HepG2 (cell line): ENCODE measurements at places on chromosomes 3 and 15. TPM values are rescaled to one million over a fixed set of nuclear protein-coding genes. Genes with fewer than 3 reads are reported as not detected.

- H3K27ac ChIP-seq = no peak overlapping the region
- H3K27me3 ChIP-seq = no peaks in the 10 kb centered on the region
- H3K36me3 ChIP-seq = no peaks in the 10 kb centered on the region
- H3K4me3 ChIP-seq = no peak overlapping the region
- H3K4me1 ChIP-seq = no peaks in the 10 kb centered on the region
- no peak for DNase-seq
These were observed 592.8 kb upstream of the GBE1 start for GRCh38 chr3:82354228-82354627.

DNA sequence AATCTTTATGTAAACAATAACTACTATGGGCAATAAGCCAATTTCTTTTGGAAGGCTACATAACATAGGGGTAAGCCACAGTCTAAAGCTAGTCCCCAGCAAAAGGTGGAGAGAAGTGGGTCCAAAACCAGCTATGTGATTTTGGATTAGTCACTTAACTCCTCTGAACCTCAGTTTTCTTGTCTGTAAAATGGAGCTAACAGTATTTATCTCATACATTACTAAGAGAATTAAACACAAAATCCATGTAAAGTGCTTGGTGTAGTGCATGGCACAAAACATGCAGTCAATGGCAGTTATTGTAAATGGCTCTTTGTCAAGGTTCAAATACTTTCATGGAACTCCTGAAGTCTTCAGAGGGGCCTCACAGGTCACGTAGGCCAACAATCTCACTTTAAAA lies 13.3 kb downstream of the RFT1 start:
- no peaks in the 10 kb centered on the region for H3K4me1 ChIP-seq
- peaks cover 46% of the 10 kb centered on the region for H3K36me3 ChIP-seq
- no peak for DNase-seq
- no peak overlapping the region for H3K4me3 ChIP-seq
- no peaks in the 10 kb centered on the region for H3K27me3 ChIP-seq

DNA sequence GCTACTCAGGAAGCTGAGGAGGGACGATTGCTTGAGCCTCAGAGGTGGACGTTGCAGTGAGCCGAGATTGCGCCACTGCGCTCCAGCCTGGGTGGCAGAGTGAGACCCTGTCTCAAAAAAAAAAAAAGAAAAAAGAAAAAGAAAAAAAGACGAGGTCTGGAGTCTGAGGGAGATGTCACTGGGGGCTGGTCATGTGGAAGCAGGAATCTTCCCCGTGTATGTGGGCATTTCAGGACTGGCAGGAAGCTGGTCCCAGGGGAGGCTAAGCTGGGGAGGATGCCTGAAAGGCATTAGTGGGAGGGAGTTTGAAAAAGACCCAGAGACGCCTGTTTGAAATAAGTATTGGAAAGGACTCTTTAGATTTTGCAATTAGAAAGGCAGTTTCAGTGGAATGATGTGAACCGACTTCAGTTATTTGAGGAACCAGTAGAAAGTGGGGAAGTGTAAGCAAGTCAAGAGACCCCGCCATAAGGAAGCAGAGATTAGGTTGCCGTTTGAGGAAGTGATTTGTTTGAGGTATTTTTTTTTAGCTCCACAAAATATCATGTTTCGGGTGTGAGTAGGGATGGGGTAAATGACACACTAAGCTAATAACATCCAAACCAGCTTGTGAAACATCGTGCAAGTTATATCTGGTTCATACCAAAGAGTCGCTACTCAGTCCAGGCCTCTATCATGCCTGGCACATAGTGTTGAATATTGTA lies 55.5 kb downstream of the ST6GAL1 start:
- H3K27me3 ChIP-seq = no peaks in the 10 kb centered on the region
- H3K4me3 ChIP-seq = no peak overlapping the region
- peaks cover 38% of the 10 kb centered on the region for H3K4me1 ChIP-seq
- no peak for DNase-seq
- no peak overlapping the region for H3K27ac ChIP-seq

GRCh38 chr3:24100696-24101402 lies 155.8 kb downstream of the NR1D2 start:
- DNase-seq = peak; percentile 50
- no peaks in the 10 kb centered on the region for H3K36me3 ChIP-seq
- H3K27me3 ChIP-seq = 0 out of 3 replicates have a peak, but pooled peaks cover 3% of the 10 kb centered on the region
- peaks cover 19% of the 10 kb centered on the region for H3K4me1 ChIP-seq
- H3K4me3 ChIP-seq = peak overlapping the region; percentile 60

LEKR1 gene
- total RNA-seq = 0.91 and 1.5 TPM in 2 replicates

NAALADL2 gene
- 0.34 TPM in 1 of 2 replicates, not detected in the other for total RNA-seq

TMEM62 gene
- 13.8 and 20.9 TPM in 2 replicates for total RNA-seq
